ENCODE measurements at places on chromosomes 1 and 21. TPM values are rescaled to one million over a fixed set of nuclear protein-coding genes. Genes with fewer than 3 reads are reported as not detected.

The DDX59 gene
- 32.1 TPM for total RNA-seq

DNA sequence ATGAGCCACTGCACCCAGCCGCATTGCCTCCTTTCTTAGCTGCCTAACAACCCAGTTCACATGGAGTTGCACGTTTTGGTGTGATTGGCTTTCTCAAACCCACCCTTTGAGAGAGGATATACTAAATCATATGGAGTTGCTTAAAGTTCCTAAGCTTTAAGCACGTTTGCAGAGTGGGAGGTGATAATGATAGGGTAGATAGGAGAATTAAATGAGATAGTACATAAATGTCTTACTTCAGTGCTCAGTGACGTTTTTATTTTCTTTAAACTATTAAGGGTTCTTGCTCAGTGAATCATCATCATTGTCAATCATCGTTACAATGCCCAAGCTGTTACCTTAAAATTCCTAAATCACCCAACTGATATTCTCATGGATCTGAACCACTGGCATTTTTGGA is 2.9 kb upstream of the SH3D21 start:
- H3K4me3 ChIP-seq, result no peak overlapping the region
- DNase-seq, result no peak
- peak overlapping the region; percentile 30 for H3K27ac ChIP-seq
- no peaks in the 10 kb centered on the region for H3K27me3 ChIP-seq
- peaks cover 41% of the 10 kb centered on the region for H3K4me1 ChIP-seq
- peaks cover 64% of the 10 kb centered on the region for H3K36me3 ChIP-seq

- no peak overlapping the region for H3K4me3 ChIP-seq
- peaks cover 5% of the 10 kb centered on the region for H3K27me3 ChIP-seq
- H3K36me3 ChIP-seq, result no peaks in the 10 kb centered on the region
- no peak overlapping the region for H3K27ac ChIP-seq
- H3K4me1 ChIP-seq, result no peaks in the 10 kb centered on the region
- DNase-seq, result no peak
Observed at GRCh38 chr1:170221031-170221430, 75.3 kb downstream of the NTMT2 start.

DNA sequence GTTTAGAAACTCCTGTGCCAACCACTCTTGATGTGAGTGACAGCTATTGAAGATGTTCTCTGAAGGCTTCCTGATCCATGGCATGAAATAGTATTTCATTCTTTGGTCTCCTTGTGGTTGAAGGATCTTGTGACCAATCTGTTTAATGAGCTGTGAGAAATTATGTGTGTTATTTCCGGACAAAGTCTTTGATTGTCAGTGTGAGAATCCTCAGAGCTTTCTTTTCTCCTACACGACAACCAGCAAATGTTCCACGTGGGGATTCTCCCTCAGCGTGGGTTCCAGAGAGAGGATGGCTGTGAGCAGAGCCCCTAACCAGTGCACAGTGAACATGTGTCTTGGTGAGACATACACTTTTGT is 45.0 kb upstream of the HOOK1 start:
- H3K27me3 ChIP-seq, result peaks cover 2% of the 10 kb centered on the region
- H3K36me3 ChIP-seq, result no peaks in the 10 kb centered on the region
- no peak overlapping the region for H3K27ac ChIP-seq
- no peak for DNase-seq

The ASTN1 gene
- total RNA-seq, result not detected

DNA sequence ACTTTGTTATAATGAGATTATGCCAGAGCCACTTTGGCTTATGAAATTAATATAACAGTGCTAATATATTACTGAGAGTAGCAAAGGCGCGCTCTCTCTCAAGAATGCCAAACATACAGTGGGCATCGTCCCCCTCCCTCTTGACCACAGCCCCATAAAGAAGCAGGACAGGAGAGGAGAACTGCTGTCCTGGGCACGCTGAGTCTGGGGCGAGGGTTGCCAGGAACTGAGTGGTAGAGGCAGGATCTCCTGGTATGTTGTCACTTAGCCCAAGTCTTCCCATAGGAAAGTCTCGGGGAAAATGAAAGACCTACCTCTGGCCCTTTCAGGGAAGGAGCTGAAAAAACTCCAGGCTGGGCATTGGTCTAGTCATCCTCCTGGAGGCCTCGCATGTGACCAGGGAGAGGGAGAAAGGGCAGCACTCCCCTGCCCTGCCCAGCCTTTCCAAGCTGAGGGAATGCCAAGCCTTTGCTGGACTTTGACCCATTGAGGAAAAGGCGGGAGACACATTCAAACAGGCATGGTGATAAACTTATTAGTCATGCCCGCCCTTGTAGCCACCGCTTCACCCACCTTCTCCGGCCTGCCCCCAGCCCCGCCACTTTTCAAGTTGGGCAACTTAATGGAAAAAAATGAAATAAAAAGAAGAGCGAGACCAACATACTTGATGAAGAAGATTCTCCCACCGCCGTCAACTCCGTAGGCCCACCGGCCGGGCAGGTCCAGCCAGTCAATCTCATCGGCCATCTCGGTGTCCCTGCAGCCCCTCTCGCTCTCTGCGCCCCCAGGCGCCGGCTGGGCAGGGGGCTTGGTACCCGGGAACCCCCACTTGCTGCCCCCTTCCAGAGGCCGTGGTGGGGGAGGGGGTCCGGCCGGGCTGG is 17.4 kb upstream of the PLEKHA6 start:
- peaks cover 13% of the 10 kb centered on the region for H3K4me1 ChIP-seq
- H3K4me3 ChIP-seq, result no peak overlapping the region
- no peak for DNase-seq
- H3K36me3 ChIP-seq, result no peaks in the 10 kb centered on the region
- no peak overlapping the region for H3K27ac ChIP-seq

The VAV3 gene
- total RNA-seq, result 2.0 TPM

DNA sequence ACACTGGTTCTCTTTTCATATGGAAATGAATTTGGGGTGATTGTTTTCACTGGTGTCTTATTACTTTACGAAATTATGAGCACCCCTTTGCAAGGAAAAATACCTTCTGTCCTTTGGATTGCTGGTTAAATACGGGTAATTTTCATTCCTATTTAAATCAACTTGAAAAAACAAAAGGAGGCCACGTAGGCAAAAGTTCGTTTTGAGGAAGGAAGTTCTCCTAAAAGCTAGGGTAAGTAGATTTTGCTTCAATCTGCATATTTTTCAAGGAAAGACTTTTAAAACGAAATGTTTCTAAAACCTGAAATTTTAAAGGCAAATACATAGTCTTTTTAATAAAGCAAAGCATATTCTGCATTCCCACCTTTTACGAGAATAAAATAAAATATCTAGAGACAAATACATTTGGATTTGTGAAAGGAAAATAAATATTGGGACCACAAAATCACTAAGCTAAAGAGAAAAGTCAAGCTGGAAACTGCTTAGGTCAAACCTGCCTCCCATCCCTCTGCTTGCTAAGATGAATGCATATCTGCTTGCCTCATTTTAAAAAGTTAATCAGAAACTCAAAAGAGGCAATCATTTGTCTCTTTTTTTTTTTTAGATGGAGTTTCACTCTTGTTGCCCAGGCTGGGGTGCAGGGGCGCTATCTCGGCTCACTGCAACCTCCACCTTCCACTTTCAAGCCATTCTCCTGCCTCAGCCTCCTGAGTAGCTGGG is 70.9 kb upstream of the ETS2 start:
- no peak overlapping the region for H3K27ac ChIP-seq
- no peak for DNase-seq

The B3GALT5 gene
- total RNA-seq, result not detected

- no peaks in the 10 kb centered on the region for H3K27me3 ChIP-seq
- DNase-seq, result no peak
- no peak overlapping the region for H3K27ac ChIP-seq
- no peaks in the 10 kb centered on the region for H3K36me3 ChIP-seq
Observed at GRCh38 chr1:232844791-232845190, 39.6 kb downstream of the MAP10 start.

- no peaks in the 10 kb centered on the region for H3K36me3 ChIP-seq
- H3K27me3 ChIP-seq, result peaks cover 7% of the 10 kb centered on the region
- no peak for DNase-seq
- no peak overlapping the region for H3K4me3 ChIP-seq
Observed at GRCh38 chr1:93522721-93523120, 74.8 kb downstream of the FNBP1L start.

The CLIC6 gene
- 0.08 TPM for total RNA-seq
